ENCODE measurements at places on chromosomes 6 and 20.
A peak's percentile ranks its signal among the peaks of the same experiment; 100 is the strongest.

- DNase-seq, result peak; percentile 9
Measured at GRCh38 chr20:53468587-53468986, 125.1 kb downstream of the ZNF217 start.

GRCh38 chr6:158629367-158630221 is 14.9 kb downstream of the DYNLT1 start:
- no peak for DNase-seq

GRCh38 chr20:20966171-20966570 is 140.0 kb downstream of the LINC00237 start:
- DNase-seq, result no peak

DNA sequence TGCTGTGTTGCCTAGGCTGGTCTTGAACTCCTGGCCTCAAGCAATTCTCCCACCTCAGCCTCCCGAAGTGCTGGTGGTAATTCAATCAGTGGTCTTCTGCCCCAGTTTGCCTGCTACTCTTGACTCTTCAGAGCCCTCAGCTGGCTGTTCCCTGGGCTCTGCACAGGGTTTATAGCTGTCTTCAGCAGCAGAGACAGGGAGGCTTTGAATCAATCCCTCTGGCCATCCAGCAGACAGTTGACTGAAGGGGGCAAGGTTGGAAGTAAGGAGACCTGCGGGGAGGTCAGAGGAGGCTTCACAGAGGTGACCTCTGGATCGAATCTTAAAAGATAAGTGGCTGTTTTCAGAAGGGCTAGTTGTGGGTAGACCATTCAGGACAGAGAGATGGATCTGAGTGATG is 26.0 kb upstream of the KIF3B start:
- no peak for DNase-seq

DNA sequence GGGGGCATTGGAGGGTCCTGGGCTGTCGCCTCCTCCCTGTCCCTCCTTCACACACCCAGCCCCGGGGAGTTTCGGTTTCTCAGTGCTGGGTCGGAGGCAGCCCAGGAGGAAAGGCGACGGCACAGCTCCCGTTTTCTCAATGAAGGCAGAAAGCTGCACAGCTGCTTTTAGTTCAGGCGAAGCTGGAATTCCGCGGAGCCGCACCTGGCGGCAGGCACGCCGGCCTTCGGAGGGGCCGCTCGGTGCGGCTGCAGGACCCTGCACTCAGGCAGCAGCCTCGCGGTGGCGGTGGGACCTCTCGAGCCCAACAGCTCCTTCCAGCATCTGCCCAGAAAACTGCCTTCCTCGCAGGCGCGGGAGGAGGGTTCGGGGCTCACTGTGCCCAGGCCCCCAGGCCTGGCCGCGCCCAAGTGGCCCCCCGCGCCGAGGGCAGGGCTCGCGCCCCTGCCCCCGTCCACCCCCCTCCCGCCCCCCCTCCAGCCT is 4.6 kb downstream of the FOXQ1 start:
- DNase-seq, result peak; percentile 49

DNA sequence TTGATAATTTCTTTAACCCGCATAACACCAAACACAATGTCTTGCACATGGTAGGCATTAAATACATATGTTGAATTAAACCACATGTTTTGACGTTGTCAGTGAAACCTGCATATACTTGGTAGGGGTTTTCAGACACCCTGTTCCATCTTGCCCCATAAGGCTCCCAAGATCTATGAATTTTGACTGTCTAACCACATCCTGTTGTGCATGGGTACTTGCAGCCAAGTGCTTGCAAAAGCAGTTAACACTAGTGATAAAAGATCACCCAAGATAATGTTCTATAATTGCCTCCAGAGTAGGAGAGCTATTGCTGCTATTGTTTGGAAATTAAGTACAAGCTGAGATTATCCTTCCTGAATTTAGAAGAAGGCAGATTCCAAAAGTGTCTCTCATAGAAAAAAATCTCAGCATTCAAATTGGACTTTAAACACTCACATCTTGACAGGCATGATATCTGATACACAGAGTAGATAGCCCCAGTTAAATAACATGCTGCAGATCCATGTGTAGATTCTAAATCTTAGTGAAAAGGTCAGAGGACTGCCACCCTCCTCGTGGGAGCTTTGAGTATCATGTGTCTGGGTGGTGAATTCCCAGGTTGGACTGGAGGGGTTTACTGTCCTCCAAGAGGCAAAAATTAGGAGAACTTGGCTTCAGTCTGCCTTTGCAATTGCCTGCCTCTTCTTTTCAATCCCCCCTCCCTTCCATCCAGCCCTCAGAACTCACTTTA is 25.8 kb upstream of the CCN6 start:
- peak; percentile 44 for DNase-seq

GRCh38 chr20:24879875-24880274 is 69.2 kb upstream of the CST7 start:
- DNase-seq, result no peak

DNA sequence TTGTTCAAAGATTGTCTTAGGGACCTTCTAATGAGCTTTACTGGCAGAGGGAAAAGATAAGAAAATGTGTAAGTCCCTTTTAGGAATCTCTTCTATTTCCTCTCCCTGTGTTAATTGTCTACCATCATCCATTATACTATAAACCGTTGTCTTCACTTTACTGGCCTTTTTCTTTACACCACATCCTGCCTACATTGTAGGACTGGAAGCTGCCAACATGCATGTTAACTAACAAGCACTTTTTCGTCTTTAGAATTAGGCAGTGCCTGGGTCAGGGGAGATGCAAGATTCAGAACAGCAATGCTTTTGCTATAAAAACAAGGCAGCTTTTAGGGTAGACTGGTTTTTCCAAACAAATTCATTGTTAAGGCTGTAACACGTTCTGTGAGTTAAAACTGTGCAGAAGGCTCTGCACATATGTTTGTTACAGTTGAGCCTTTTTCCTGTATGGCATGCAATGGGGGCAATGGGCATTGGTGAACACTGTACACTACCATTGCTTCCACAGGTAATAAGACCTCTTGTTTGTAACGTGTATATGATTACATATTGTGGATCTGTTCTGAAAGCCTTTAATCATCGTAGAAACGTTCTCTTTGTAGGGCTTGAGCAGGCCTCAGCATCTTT is 10.9 kb upstream of the PKIG start:
- peak; percentile 24 for DNase-seq

DNA sequence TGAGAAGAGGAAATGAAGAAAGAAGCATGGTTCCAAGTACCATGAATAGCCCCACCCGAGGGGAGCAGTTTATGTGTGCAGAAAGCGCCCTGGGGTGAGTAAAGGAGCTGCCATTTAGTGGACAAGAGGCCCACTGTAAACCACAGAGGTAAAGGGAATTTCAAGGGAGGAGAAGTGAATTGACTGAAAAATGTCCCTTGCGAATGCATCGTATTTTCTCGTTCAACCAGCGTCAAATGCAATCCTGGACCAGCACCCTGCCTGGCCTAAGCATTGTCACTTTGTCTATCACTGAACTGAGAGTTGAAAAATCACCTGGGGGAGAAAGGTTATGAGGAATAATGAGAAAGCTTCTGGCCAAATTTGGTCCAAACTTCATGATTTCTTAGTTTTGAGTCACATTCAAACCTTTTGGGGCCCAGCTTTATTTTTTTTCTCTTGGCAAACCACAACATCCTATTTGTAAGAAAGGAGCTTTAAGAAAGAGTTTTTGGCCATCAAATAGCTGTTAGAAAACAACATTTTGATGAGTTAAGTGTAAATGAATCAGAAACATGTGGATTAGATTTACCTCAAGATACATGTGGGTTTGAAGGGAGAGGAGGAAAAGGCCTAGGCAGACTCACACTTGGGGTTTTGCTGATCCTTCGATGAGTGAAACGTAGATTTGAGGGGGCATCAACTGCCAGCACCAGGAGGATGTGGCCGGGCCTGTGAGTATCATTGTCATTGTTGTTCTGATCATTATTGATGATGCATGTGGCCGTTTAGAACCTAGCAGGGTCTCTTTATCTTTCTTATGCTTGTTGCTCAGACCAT is 214.0 kb downstream of the CLIC5 start:
- no peak for DNase-seq

DNA sequence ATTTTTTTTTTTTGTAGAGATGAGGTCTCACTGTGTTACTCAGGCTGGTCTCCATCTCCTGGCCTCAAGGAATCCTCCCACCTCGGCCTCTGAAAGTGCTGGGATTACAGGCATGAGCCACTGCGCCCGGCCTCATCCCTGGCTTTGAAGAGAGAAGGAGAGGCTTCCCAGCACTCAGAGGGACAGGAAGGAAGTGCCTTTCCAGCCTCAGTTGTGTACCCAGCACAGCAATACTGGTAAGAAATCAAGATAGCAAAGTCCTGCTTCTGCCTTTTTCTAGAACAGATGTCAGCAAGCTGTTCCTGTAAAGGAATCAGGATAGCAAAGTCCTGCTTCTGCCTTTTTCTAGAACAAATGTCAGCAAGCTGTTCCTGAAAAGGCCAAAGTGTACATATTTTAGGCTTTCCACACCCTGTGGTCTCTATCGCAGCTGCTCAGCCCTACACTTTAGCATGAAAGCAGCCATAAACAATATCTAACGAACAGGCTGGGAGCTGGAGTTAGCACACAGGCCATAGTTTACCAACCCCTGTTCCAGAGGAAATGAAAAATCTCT is 6.3 kb upstream of the PLTP start:
- peak; percentile 83 for DNase-seq

DNA sequence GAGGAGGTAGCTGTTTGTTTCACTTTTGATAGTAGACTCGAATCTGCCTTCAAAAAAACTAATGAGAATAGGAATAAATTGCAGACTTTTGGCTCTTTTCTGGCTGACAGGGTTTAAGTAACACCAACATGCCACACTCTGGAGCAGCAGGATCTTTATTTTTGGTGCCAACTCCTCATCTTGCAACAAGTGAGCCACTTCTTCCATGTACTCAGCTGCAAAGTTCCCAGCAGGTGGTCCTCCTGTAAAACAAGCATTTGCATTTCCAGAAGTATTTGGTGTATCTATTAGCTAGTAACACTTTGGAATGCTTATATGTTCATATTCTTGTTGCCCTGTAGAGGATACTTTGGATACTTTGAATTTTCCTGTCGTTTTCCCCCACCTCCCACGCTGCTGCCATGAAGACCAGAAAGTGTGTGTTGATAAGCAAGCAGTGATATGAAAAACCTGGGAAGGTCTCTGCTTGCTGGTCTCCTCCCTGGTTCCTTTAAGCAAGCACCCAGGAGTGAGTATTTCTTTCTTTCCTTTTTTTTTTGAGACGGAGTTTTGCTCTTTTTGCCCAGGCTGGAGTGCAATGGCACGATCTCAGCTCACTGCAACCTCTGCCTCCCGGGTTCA is 1.0 kb downstream of the ARMH2 start:
- no peak for DNase-seq

DNA sequence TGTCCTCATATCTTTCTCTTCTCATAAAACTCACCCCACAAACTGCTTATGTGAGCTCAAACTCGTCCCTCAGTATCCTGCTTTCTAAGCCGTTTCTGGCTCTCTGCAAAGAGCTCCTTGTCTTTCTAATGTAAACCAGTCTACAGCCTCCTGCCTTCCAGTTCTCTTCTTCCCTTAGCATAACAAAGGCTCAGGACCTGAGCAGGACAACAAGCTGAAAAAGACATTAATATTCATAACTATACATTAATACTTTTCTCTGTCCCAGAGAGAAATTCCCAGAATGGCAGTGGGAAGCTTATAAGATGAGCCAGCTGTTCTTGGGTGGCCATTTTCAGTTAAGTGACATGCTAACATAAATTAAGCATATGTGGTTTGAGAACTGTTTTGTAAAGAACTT is 207.0 kb upstream of the TCF21 start:
- DNase-seq, result peak; percentile 35

Measured in mesenchymal stem cell (in vitro differentiated cells and primary cell).